ENCODE measurements at places on chromosomes 7 and 10. TPM values are rescaled to one million over a fixed set of nuclear protein-coding genes. Genes with fewer than 3 reads are reported as not detected.

- no peak for DNase-seq
Observed at GRCh38 chr7:9719303-9719702, 1254.4 kb upstream of the PHF14 start.

DNA sequence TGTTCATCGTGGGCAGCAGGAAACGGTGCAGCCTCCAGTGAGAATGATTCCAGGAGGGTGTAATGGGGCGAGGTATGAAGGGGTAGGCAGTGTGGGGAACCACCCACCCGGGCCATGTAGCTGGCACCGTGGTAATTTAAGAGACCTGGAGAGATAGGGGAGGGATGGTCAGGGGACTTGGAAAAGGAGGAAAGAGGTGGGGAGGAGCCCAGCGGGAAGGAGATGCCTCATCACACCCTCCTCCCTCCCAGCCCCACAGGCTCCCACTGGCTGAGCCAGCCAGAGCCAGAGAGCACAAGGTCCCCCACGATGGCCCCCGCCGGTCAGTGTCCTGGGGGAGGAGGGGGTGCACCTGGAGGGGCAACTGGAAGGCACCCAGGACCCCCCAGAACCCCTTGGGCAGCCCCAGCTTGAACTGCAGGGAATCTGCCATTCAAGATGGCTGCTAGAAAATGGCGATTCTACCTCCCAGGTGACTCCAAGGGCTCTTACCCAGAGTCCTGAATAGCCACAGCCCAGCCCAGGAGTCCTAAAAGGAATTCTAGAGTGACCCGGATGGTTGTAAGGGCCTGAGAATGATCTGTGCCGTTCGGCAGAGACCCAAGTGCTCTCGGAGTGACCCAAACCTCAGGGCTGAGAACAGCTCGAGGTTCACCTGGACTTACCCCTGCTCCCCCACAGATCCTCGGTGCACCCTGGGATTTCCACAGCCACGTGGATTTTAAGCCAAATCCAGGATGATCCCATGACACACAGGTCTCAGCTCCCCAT, 28.8 kb downstream of the CALML3 start:
- peak; percentile 68 for DNase-seq

GRCh38 chr7:133563251-133563650, 310.4 kb downstream of the EXOC4 start:
- DNase-seq = no peak

- DNase-seq = no peak
Observed at GRCh38 chr7:29619848-29620555, 56.4 kb downstream of the PRR15 start.

- no peak for DNase-seq
Observed at GRCh38 chr7:162632-163297, 29.6 kb upstream of the FAM20C start.

DNA sequence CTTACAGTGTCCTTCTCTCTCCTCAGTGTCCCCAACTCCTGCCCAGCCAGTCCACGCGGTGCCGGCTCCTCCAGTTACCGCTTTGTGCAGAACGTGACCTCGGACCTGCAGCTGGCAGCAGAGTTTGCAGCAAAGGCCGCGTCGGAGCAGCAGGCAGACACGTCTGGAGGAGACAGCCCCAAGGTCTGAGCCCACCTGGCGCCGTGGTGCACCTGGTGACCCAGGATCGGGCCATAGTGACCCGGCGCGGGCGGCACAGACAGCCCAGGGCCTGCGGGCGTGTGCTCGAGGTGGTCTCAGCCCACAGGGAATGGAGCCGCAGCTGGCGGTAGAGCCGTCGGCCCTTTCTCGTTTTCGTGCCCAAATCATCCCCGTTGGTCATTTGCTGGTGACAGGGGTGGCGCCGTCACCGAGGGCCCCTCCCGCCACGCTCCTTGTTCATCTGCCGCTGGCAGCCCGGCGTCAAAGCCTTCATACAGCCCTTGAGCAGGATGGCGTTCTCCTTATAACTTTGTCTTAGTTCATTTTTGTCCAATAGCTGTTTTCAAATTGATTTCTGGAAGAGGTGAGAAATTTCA, 20.9 kb upstream of the AP5Z1 start:
- DNase-seq = no peak

DNA sequence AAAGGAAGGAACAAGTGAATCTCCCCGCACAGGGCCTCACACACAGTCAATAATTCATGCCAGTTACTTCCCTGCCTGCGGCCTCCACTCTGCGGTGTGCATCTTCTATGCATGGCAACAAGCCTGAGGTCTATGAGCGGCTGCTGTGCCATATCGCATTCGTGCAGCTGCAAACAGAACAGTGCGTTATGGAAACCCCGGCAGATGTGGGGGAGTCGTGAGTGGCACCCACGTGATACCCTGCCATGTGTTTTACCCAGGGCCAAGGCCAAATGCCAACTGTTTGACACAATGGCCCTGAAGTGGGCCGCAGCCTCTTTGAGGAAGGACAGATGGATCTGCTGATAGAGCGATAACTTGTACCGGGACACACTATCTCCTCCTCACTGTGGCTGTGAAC, 13.4 kb downstream of the TNS3 start:
- DNase-seq = no peak

DNA sequence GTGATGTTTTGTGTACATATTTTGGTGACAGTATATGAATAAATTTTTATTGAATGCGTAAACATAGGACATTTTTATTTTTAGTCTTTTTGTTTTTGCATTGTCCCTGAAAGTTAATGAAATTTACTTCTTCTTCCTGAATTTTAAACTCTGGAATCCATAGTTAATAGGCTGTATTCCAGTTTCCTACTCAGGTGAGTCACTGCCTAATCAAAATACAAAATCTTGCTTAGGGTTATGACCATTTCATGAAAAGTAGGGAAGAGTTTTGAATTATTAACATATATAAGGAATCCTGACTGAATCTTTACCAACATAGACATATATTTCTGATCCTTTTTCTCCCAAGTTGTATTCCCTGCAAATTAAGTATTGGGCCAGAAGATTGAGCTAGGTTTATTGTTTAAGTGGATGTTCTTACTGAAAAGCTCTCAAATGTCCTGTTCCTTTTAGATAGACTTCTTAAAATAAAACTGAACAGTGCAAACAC, 2.6 kb downstream of the CREM start:
- no peak for DNase-seq

DNA sequence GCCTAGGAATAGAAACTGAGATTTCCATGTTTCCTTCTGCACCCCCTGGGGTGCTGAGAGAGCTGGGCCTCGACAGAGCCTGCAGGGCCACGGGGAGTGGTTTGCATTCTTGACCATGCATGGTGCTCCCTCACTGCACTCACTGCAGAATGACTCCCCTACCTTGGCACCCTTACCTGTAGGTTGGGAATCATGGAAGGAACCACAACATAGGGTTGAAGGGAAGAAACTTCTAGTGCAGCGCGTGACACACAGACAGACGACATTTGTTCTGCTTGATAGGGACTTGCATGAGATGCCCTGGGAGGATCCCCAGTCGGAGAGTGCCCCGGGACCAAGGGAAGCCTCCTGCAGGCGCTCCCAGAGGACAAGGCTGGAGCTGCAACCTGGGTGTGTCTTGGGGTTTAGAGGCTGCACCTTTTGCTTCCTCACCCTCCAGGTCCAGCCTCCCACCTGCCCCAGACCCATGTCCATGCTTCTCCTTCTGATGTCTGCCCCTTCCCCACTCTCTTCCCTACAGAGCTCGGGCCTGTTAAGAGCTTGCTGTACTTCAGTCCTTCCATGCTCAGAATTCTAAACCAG, 245.2 kb downstream of the ABCA13 start:
- DNase-seq = no peak

DNA sequence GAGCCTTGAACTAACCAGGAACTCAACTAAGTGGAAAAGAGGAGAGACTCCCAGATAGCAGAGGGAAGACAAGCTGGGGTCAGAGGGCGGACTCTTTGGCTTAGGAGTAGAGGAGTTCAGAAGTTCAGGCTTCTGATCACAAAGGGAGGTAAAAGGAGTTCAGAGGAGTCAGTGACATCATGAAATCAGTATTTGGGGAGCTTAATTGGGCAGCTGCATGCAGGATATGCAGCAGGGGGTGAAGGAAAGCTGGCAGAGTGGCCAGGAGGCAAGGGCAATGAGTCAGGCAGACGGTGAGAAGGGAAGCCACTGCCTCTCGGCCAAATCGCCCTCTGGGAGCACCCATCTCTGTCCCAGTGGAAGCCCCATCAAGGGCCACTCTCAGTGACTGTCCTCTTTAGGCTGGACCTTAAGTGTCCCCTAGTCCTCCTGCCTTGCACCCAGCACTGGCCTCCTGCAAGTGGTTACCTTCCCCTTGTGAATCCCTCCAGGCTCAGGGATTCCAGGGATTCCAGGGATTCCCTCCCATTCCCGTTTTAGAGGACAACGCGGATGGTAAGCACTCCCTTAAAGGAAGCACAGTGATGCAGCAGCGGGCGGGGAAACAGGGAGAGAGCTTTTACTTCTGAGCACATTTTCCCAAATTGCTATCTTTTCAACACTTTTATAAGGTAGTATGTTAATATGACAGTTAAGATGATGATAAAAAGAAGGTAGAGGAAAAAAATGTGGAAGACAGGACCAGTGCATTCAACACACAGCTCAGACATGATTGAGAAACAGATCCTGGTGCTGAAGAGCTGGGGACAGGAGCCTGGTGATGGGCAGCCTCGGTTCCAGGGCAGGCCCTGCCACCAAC, 72.6 kb downstream of the KCNMA1 start:
- DNase-seq = no peak

DNA sequence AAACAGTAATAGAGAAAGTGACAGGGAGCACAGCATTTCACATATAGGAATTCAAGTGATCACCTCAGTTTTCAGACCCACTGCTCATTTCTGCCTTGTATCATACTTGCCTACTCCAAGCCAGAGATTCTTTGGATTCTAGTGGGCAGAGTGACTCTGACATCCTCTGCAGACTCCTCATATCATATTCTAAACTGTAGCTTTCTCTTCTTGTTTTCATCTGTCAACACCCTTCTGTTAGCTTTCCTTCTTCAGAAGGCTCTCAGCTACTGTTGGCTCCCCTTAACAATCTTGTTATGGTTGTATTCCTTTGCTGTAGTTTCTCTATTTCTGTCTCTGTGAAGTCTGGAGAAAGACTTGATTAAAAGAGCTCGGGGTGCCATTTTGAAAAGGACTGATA, 120.5 kb downstream of the CTNNA3 start:
- DNase-seq = no peak

- DNase-seq = no peak
Observed at GRCh38 chr10:92914478-92915325, 66.4 kb downstream of the EXOC6 start.

- no peak for DNase-seq
Observed at GRCh38 chr7:100914208-100914878, 18.7 kb upstream of the ACHE start.

GRCh38 chr7:28008171-28008570, 172.4 kb downstream of the JAZF1 start:
- no peak for DNase-seq

GRCh38 chr7:19619122-19619521, 89.7 kb downstream of the POLR1F start:
- DNase-seq = no peak

GRCh38 chr7:156667110-156667426, 26.5 kb downstream of the RNF32 start:
- no peak for DNase-seq

DNA sequence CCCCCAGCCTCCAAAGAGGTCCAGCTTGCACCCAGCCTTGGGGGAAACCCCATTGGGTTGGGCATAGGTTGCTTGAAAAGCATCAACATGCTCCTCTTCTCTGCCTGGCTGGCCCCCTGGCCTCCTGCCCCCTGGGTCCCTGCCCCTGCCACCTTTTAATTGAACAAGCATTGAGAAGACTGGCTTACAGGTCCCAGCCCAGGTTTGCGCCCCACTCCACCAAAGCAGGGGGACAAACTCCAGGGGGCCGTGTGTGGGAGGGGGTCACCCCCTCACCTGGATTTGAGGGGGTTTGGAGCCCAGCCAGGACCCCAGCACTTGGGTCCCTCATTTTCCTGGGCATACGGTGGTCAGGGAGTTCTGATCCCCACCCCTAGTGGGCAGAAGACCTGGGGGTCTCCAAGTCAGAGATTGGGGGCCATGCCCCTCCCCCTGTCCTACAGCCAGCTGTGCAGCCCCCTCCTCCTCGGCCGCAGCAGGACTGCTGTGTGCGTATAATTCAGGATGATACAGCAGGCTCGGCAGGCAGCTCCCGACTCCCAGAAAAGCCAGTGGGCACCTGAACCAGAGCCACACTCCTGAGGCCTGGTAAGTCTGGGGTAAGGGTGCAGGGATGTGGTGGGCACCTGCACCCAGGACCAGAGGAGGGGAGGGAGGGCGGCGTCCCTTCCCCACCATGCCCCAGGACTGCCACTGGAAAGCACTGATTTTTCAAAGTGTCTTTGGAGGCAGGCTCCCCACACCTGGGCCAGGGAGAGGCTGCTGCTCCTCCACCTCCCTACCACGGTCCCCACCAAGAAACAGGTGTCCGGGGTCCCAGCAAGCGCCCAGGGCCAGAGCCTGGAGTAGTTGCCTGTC, 1.7 kb downstream of the ELFN1 start:
- peak; percentile 78 for DNase-seq

- no peak for DNase-seq
Observed at GRCh38 chr10:34638406-34639054, 176.6 kb downstream of the PARD3 start.

GRCh38 chr10:52668024-52668423, 104.6 kb downstream of the MBL2 start:
- no peak for DNase-seq

- DNase-seq = peak; percentile 71
Observed at GRCh38 chr7:6026011-6026819, 5.0 kb upstream of the ANKRD61 start.

DNA sequence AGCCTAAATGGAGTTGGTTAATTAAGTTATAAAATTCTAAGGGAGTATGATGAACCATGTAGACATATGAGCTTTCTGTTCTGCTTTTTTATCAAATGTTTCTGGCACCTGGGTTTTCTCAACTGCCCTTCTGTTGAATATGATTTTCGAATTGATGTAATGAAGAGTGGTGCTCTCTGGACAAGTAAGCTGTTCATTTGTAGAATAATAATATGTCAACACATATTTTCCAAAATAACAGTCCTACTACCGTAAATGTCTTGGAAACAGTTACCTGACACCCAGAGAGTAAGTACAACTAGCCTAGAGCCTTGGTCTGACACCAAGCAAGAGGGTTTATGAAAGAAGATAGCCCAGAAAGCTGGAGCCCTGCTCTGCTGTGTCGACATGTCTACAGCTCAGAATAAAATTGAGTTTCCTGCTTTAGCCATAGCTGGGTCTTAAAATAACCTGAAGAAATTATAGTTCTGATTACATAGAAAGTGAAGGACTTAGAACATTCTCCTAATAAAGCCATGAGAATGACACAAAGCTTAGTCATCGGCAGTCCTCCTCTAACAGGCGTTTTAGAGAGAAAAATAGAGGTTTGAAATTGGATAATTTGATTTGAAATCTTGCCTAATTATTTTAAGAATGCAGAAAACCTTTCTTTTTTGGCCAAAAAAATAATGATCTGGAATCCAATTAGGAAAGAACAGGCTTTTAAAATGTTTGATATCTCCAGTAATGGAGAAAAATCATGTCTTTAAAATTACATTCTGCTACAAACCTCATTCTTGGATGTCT, 25.1 kb downstream of the HDAC9 start:
- DNase-seq = no peak

GRCh38 chr7:138161600-138162081, 85.4 kb downstream of the AKR1D1 start:
- no peak for DNase-seq

GRCh38 chr10:108684431-108684830, 1238.9 kb downstream of the XPNPEP1 start:
- no peak for DNase-seq

- DNase-seq = no peak
Observed at GRCh38 chr10:93579089-93579488, 12.6 kb downstream of the FFAR4 start.

The MYH16 gene
- not detected for total RNA-seq

The ZPBP gene
- not detected for total RNA-seq

The HYAL4 gene
- not detected for total RNA-seq

The CHST15 gene
- 53.1 TPM for total RNA-seq

The EPO gene
- not detected for total RNA-seq

The STEAP1B gene
- total RNA-seq = 2.6 TPM

The TCF7L2 gene
- total RNA-seq = 60.1 TPM

The ZNF503 gene
- total RNA-seq = 16.8 TPM

Measured in mesenteric fat pad (tissue), 1 donor.